ENCODE measurements at places on chromosomes 4 and X.
A peak's percentile ranks its signal among the peaks of the same experiment; 100 is the strongest.

- no peak for DNase-seq
Measured at GRCh38 chr4:142550965-142551364, 295.1 kb downstream of the INPP4B start.

DNA sequence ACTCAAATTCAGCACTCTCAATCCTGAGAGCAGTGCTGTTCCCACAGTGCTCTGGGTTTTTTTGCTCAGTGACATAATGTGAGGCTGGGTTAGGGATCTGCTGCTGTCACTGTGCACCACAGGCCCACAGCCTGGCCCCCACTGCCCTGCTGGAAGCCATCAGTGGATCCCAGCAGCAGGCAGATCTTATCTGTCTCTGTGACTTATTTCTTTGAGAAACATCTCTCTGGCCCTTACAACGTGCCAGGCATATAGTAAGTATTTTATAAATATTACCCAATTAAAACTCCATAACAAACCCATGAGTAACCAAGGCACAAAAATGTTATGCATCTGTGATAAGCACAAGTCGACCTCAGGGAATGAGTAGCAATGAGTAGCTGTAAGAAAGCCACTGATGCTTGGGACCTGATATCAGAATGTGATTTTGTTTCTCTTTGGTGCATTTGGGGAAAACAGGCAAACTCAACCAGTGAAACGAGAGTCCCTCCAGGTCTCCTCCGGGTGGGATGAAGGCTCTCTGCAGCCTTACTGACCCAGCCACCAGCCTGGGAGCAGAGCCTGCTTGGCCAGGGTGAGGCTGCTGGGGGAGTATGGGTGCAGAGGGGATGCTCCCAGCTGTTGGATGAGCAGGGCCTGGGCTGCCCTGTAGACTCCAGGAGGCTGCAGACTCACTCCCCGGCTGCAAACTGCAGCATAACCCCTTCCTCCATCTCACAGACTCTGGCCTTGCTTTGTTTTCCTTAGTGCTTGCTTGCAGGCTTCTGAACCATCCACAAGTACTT is 172.7 kb upstream of the LNX1 start:
- DNase-seq = peak; percentile 91

- no peak for DNase-seq
Measured at GRCh38 chrX:133586443-133586842, 171.2 kb upstream of the GPC4 start.

DNA sequence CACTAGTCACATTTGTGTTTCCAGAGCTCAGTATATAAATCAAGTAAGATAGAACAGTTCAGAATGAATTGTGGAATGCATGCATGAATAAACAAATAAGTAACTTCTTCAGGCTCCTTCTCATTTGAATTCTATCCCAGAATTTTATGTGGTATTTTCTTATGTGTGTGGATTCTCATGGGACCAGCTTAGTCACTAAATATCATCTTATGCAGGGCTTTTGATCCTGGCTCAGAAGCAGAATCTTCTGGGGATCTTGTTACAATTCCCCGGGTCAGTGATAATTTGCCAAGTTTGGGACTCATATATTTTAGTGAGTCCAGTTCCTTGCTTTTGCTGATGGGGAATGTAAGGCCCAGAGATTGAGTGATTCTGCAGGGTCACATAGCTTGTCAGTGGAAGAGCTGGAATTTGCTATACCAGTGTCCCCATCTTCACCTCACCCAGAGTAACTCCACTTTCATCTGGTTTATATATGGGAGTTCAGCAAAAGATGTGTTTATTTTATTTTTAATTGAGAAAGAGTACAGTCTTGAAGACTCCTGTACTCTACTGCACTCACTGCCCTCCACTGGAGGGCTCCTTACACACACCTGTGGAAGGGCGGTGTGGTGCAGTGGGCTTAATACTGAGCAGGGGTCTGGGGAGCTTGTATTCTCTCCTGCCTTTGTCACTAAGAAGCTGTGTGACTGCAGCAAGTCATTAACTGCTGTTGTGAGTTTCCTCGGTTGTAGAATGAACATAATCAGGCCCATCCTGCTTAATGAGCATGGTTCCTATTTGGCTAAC is 198.2 kb upstream of the CXorf66 start:
- DNase-seq = no peak

DNA sequence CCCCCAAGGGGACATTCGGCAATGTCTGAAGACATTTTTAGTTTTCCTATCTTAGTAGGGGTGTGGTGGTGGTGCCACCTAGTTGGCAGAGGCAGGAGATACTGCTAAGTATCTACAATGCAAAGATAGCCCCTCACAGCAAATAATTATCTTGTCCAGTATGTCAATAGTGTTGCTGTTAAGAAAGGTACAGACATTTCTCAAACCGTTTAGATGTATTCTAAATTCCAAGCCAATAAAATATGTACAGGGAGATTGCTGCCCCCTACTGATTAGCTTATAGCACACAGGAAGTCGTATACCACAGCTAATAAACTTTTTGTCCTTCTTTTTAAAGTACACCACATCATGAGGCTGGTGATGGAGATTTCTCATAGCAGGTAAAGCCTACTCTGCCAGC is 260.5 kb downstream of the TMA16 start:
- peak; percentile 51 for DNase-seq

GRCh38 chr4:173259310-173259709 is 74.8 kb downstream of the HMGB2 start:
- DNase-seq = no peak

GRCh38 chr4:90103991-90104390 is 23.2 kb upstream of the CCSER1 start:
- no peak for DNase-seq

DNA sequence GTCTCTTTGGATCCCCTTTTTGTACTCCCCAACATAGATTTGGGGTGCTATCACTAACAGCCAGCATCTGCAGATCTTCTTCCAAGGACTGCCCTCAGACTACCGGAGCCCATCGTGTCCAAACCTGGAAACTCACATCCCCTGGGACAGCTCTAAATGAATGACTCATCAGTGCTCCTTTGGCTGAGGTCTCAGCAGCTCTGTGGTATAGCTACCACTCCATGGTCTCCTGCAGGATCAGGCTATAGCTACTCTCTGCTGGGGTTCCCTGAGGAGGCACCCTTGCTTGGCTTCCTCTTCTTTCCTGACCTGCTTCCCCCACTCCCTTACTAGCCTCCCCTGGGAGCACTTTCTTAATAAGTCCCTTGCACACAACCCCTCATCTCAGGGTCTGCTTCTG is 97.5 kb upstream of the PRPS2 start:
- DNase-seq = peak; percentile 8

DNA sequence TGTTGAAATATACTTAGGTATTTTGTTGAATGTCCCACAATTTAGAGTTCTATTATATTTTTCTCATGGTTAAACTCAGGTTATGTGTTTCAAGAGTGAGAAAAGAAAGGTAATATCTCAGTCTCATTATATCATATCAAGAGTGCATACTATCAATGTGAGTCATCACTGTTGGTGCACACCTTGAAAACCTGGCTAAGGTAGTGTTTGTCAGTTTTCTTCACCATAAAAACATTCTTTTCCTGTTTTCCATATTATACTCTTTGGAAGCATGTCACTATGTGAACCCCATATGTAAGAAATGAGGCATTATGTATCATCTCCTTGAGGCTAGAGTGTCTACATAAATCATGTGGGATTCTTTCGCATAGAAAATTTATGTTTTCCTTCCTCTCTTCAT is 307.6 kb upstream of the CTSO start:
- DNase-seq = no peak

- peak; percentile 95 for DNase-seq
Measured at GRCh38 chr4:47463235-47463956, at the start of gene COMMD8. TSS of gene COMMD8 (minus strand) at chr4:47463702. CDS start at chr4:47463651, 51 bp downstream.

DNA sequence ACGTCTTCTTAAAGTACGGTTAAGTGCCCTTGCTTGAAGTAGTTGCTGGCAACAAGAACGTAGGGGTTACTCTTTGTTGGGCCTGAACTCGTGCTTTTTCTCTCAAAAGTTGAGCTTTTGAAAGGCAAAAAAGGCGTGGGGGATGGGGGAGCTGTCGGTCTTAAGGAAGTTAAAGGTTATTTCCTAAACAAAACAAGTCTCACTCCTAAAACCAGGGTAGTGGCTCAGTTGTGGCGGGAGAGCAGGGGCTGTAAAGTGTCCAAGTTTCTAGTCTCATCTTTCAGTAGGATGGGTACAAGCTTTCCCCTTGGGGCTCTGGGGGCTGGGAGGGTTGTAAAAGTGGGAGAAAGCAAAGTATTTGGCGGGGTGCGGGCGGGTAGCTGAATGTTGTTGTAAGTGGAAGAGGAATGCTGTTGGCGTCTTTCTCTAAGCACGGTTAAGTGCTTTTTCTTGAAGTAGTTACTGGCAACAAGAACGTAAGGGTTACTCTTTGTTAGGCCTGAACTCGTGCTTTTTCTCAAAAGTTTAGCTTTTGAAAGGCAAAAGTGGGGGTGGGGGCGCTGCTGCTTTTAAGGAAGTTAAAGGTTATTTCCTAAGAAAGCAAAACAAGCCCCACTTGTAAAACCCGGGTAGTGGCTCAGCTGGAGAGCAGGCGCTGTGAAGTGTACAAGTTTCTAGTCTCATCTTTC is 904 bp upstream of the WDR1 start:
- DNase-seq = no peak

DNA sequence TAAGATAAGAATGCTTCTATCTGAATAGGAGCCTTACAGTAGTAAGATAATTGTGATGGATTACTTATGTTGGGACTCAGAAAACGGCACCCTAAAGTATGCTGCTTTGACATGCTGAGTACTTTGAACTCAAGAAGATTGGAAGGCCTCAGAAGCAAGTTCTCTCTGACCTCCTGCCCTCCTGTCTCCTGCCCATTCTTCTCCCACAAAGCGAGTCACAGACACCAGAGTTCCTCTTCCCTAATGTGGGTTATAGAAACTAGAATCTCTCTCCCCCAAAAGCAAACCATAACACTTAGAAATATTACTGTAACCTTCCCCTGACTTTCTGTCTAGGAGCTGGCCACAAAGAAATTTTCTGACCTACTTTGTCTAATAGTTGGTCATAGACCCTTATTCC is 76.5 kb downstream of the DDIT4L start:
- DNase-seq = no peak

DNA sequence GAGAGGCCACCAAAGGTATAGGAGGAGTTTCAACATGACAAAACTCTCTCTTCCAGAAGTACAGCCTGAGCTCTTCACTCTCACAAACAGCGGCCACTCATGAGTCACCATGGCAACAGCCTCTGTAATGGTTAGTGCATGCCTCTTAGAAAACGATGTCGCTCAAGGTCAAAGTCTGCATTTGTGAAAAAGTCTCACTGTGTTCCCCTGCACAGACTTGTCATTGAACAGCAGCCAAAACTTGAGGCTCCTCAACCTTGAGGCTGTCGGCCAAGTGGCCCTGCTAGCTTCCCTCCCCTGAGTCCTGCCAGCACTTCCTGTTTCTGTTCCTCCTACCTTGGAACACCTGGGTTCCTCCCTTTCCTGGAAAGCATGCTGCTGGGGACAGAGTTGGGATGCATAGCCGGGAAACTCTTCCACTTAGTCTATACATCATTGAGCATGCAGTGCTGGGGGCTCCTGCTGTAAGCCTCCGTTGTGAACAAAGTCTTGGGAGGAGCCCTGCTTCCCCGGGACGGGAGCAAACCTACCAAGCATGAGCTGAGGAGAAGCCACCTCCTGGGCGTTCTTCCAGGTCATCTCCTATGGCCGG is 66.6 kb downstream of the ING2 start:
- DNase-seq = peak; percentile 38

DNA sequence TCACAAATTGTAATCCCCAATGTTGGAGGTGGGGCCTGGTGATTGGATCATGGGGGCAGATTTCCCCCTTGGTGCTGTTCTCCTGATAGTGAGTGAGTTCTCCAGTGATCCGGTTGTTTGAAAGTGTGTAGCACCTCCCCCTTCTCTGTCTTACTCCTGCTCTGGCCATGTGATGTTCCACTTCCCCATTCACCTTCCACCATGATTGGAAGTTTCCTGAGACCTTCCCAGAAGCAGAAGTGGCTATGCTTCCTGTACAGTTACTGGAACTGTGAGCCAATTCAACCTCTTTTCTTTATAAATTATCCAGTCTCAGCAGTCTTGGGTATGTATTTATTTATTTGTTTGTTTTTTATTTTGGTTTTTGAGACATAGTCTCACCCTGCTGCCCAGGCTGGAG is 143.2 kb downstream of the CPE start:
- no peak for DNase-seq

GRCh38 chrX:142804085-142804484 is 221.6 kb upstream of the SPANXN4 start:
- DNase-seq = no peak

DNA sequence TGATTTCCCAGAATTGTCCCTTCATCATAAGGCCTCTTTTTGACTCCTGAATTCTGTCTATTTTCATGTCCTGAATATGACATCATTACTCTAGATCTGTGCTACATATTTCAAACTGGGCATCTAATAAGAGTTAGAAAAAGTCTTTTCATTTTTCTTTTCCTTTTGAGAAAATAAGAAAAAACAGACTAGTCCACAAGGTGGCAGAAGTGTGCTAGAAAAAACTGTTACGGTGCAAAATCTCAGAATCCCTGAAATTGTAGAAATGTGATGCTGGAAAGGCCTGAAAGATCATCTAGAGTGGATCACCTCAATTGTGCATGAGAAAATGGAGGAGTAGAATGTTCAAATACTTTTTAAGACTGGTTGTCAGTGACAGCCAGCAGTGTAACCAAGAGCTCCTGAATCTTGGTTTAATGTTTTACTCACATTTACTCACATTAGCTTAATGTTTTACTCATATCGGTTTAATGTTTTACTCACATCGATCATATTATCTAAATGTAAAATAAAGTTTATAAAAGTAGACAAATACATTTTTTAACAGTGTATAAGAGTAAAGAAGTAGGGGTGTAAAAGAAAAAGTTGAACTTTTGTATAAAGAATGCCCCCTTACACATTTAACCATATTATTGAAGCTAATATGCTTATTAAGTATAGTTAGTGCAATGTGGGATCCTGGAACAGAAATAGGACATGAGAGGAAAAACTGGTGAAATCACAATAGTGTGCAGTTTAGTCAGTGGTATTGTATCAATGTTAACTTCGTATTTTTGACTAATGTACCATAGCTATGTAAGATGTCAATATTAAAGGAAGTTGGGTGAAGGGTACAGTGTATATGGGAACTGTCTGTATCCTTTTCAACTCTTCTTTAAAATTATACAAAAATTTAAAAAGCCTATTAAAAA is 15.2 kb downstream of the ASB11 start:
- DNase-seq = peak; percentile 4

DNA sequence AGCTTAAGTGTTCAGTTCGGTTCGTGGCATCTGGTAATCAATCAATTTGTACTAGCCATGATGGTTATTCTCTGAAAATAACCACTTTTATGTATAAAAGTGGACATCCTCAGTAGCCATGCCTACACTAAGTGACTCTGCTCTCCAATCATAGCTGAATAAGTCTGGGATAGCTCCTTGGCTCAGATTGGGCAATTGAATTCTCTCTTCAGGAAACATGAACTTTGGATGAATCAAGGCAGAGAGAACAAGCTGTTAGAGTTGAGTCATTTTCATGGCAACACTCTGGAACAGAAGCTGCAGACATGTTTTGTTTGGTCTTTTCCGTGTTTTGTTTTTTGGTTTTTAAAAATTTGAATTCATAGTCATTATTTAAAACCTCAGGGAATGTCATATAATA is 66.8 kb upstream of the TMEM164 start:
- DNase-seq = no peak

DNA sequence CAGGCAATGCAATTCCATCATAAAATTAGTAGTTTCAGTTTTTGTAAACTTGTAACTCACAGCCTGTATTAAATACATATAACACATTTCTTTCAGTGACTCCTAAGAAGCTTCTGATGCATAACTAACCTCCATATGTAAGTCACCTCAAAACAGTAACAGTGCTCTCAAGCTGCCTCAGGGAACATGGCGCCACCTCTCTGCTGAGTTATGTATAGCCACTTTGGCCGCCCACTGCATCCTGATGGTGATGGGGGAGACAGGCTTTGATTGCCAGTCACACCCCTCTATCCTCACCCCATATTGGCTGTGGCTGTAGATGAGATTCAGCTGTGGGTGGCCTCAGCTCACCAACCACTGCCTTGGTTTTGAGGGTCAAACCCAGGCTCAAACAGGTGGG is 54.3 kb downstream of the LRBA start:
- DNase-seq = peak; percentile 41
